Activated CD4-positive, alpha-beta T cell treated with anti-CD3 and anti-CD28 coated beads, Interleukin-2, Interleukin-6, amounts not matched to agents 100 ng/mL and 50 ng/mL, durations not matched to agents 16 hours and 8 hours (primary cell): ENCODE measurements at places on chromosomes 6 and 20.

DNA sequence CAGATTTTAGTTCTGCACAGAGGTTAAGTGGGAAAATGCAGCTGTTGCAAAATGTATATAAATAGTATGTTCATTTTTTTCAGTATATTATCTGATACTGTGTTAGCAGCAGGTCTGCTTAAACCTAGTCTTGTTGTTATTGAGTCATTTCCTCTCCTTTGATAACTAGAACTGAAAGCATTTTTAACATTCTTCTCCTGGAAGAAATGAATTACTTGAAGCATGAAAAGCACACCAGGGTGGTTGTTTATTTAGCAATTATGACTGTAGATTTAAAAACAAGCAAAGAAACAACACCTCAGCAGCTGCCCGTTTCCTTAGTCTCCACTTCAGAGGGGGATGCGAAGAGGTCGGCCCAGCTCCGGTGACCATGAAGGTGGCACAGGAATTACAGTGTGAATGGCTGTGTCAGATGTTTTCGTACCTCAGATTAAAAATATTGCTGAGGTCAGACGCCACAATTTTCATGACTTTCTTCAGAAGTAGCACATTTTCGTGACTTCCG lies 53.5 kb downstream of the GOPC start:
- peak; percentile 63 for DNase-seq

- no peak for DNase-seq
Observed at GRCh38 chr6:133887156-133887879, 1.6 kb upstream of the TCF21 start.

DNA sequence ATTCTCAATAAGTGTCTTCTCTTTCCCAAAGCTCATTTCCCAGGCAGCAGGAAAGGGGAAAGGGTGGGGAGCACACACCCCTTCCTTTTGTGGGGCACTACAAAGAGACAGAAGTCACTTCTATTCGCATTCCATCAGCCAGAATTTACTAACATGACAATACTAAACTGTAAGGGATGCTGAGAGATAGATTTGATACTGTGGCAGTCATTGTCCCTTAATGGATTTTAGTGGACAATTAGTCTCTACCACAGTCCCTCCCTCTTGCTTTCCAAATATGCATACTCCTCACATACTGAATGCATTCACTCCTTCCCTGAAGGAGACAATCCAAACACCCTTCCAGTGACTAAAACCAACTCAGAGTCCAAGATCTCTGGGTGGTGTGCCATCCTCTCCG lies 50.5 kb downstream of the ABRACL start:
- no peak for DNase-seq

DNA sequence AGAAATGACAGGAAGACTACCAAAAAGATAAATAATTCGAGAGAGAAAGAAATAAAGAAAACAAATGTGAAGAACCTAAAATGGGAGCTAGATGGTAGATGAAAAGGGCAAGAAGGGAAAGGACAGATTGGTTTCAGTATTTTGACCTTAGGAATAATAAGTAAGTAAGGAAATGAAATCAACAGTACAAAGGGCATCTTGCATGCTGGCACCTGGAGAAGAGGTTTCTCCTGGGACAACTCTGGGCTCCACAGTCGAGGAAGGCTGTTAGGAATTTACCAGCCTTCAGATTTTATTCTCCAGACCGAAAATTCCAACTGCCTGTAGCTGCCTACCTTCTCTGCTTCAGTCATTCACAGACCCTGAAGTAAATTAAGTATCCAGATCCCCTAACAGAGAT lies 80.5 kb downstream of the SMLR1 start:
- no peak for DNase-seq

DNA sequence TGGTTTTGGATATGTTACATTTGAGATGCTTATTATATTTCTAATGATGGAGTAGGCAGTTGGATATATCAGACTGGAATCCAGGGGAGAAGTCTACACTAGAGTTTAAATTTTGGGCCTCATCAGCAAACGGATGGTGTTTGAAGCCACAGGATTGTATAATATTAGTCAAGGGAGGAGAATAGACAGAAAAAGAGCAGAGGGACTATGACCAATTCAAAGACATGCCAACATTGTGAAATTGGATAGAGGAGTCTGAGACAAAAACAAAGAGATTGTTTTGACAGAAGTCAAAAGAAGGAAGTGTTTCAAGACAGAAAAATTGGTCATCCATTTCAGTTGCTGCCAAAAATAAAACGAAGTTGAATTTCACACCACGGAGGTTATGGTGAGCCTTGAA lies 66.5 kb downstream of the NOX3 start:
- no peak for DNase-seq

DNA sequence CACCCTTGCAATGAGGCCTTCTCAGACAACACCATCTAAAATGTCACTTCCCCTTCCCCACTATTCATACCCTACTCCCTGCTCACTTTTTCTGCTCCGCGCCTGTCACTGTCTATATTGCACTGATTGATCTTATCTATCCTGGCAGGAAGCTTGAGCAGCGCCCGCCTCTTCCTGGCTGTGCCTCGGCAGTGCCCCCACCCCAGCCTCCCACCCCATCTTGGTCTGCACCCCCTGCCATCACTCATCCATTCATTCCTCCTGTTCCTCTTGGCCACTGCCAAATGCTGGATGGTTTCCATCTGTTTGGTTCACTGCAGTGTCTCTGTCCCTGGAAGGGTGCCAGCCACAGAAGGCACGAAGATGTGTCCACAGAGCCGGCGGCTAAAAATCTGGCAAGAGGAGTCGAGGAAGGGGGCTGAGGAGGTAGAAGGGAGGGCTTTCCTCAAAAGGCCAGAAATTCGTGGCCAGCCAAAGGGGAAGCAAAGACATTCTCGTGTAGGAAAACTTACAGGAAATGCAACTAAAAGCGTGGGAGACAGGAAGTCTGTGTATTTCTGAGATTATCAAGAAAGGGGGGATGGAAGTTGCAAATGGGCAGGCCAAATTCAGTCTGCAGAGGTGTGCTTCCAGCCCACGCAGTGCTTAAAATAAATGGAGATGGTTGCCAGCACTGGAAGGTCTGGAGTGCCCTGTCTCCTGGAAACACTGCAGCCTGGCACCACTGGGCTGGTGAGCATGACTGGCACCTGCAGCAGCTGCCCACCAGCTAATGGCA lies 27.6 kb downstream of the SYNJ2 start:
- DNase-seq, result peak; percentile 49

GRCh38 chr6:15017261-15017660 lies 228.6 kb upstream of the JARID2 start:
- peak; percentile 51 for DNase-seq

GRCh38 chr6:30487926-30488325 lies 1.4 kb upstream of the HLA-E start:
- no peak for DNase-seq

- DNase-seq, result no peak
Observed at GRCh38 chr6:150267686-150268561, 100.9 kb upstream of the IYD start.

DNA sequence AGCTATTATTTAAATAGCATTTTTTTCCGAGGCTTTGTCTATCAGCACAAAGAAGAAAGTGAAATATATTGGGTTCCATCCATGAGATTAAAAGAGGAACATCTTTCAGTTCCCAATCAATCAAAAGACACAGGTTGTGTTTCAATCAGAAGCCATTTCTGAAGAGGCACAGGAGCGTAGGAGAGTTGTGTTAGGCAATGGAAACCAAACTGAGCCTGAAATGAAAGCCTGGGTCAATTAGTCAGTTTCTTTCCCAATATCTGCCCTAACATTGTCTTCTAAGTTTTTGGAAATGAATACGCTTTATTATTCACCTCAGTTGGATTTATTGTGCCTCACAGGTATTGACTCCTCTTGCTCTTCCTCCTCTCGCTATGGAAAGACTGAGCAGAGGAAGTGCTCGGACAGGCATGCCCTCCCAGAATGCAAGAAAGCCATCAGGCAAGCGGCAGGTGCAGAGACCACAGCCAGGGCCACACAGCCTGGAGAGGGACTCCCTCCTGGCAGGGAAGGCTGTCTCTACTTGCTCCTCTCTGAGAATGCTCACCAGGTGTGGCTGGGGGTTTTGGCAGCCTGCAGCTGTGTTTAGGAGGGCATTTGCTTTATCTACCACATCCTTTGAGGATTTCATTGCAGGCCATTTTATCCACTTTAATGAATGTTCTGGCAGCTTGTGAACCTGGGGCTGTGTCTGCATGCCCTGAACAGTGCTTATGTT lies 100.8 kb upstream of the NEDD9 start:
- DNase-seq, result no peak

GRCh38 chr20:43229696-43230095 lies 40.0 kb upstream of the PTPRT start:
- no peak for DNase-seq

DNA sequence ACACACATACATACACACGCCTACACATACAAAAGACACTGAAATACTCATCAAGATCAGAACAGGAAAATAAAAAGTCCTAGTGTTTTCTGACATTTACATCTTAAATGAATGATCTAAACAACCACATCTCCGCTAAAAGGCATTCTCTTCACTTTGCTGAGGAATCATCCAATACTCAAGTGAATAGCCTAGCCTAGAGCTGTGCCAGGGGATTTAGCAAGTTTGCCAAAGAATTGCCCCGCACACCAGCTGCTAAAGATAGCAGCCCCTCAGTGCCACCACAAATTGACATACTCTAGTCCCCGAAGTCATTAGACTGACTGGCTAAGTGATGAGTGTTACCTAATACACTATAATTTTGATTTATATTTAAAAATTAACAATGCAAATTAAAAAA lies 246.8 kb upstream of the POU3F2 start:
- DNase-seq, result no peak

DNA sequence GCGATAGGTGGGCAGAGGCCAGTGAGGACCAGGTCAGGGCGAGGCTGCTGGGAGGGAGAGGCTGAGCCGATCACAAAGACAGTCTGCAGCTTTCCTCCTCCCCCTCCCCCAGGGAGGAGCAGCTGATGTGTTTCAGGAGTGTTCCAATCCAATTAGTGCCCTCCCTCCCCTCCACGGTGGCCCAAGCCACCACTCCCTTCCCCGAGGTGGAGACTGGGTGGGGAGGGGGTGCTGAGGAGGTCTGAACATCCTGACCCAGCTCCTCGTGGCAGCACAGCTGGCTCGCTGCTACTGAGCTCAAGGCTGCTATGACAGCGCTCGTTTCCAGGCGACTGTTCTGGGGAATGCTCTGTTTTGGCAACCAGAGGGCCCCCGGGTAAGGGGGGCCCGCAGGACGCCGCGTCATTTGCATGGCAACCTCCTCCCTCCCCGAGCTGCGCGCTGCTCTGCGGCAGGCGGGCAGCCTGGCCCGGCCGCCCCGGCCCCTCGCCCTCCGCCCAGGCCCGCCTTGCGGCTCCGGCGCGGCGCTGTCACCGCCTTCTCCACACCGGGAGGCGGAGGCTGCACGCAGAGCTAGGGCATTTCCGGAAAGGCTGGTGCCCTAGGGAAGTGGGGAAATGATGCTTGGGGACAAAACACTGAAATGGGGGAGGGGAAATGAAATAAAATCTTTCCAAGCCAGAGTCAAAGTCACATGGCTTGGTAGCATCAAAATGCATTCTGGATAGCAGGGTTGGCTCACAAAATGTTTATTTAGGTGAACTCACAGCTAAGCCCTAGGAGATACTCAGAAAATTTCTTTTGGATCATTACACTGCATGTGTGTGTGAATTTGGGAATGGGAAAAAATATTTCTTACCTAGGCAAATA lies 67.4 kb upstream of the PIM1 start:
- DNase-seq, result peak; percentile 81

- no peak for DNase-seq
Observed at GRCh38 chr6:169738204-169738975, 13.0 kb downstream of the DYNLT2 start.

DNA sequence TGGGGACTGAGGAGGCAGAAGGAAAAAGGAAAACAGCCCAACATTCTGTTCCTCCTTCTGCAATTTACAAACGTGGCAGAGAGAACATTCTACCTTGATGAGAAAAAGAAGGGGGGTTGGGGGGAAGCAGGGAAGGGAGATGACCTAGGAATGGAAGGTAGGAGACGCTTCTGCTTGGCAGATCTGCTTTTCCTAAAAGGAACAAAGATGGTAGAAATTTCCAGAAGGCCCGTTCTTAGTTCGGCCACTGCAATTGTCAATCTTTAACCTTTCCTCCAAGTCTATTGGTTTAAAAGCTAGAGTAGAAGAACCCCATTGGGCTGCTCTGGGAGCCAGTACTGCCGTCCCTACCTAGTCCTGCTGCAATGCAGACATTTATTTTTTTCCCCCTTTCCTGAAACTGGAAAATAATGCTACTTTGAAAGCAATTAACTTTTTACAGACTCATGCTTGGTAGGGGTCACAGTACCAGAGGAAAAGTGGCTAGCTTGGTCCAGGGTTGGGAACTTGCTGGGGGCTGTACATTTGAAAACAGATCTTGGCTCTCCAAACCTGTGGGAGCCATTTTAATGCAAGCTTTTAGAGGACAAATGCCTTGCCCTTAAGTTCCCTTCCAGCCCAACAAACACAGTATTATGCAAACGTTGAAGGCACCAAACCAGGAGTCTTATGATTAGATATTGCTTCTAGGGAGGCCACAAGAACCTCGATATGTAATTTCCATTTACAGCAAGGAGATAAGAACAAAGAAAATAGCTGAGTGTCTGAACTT lies 2.6 kb downstream of the ZMYND8 start:
- no peak for DNase-seq

DNA sequence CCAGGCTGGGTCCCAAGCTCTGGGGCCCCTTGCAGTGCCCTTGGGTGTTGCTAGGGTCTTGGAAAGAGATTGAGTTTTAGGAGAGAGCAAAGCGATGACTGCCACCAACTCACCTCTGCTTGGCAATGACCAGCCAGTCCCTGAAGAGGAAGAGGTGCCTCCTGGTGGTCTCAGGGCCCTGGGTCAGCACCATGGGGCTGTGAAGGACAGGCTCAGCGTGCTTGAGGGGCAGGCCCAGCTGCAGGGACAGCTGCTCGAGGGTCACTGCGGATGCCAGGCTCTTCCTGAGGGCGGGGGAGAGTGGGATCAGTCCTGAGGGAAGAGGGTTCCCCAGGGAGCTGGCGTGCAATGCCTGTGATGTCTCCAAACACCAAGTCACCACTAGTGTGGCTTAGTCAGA lies 50.8 kb upstream of the TAGAP start:
- DNase-seq, result no peak

DNA sequence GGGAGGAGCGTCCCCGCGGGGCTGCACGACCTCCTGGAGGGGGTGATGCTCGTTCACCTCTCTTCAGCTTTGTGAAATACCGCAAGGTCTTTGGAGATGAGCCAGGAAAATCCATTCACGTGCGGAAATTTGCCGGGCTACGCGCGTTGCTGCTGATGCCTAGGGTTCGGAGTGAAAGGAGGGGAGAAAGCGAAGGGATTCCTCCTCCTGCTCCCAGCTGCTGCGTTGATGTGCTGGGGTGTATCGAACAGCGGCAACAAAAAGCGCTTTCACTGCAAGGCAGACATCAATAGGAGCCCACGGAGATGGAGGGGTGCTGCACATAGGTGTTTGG lies 391 bp upstream of the B3GAT2 start:
- no peak for DNase-seq

- DNase-seq, result no peak
Observed at GRCh38 chr6:82554666-82555065, 191.0 kb downstream of the TPBG start.

- peak; percentile 42 for DNase-seq
Observed at GRCh38 chr20:44218446-44218845, 7.9 kb upstream of the OSER1 start.
